ENCODE measurements at places on chromosomes 5 and 9.

DNA sequence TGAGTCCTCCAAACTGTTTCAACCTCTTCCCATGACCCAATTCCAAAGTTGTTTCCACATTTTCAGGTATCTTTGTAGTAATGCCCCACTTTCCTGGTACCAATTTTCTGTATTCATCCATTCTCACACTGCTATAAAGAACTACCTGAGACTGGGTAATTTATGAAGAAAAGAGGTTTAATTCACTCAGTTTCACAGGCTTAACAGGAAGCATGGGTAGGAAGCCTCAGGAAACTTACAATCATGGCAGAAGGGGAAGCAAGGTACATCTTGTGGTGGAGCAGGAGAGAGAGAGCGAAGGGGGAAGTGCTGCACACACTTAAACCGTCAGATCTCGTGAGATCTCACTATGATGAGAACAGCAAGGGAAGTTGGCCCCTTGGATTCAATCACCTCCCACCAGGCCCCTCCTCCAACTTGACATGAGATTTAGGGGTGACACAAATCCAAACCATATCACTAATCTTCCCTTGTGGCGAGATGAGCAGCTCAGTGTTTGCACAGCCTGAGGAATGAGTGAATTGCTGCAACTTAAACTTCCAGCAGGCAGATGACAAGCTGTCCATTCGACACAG is 42.9 kb downstream of the TRIP13 start:
- no peak for DNase-seq

DNA sequence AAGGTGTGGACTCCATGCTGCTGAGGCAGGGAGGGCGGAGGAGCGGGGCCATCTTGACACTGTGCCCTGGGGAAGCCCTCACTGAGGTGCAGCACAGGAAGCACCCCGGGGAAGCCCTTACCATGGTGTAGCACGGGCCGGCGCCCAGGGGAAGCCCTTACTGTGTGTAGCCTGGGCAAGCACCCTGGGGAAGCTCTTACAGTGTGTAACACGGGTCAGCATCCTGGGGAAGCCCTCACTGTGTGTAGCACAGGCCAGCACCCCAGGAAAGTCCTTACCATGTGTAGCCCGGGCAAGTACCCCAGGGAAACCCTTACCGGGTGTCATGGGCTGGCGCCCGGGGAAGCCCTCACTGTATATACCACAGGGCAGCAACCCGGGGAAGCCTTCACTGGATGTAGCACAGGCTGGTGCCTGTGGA is 62.6 kb upstream of the ZNF354B start:
- DNase-seq: no peak

GRCh38 chr9:70081120-70081495 is 37.5 kb downstream of the MAMDC2 start:
- peak; percentile 66 for DNase-seq

- peak; percentile 64 for DNase-seq
Measured at GRCh38 chr9:97511655-97512427, 10.4 kb downstream of the TMOD1 start.

GRCh38 chr5:35114698-35115097 is 66.9 kb upstream of the AGXT2 start:
- DNase-seq: no peak

DNA sequence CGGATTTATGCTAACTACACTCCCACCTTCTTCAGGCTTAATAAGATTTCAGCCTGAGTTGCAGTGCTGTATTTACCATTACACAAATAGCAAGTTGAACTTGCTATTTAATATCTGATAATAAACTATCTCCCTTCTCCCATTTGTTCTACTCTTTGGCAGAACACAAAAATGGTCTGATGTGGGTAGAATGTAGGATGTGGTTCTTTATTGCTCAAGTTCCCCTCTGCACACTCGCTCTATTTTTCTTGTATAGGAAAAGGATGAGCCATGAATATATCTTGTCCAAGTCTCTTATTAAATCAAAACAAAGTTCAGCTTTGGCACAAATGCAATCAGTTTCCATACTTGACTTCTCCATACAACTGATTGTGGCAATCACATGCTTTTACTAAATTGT is 37.2 kb upstream of the KIF2A start:
- DNase-seq: no peak
